ENCODE measurements at places on chromosomes 1 and 21.

DNA sequence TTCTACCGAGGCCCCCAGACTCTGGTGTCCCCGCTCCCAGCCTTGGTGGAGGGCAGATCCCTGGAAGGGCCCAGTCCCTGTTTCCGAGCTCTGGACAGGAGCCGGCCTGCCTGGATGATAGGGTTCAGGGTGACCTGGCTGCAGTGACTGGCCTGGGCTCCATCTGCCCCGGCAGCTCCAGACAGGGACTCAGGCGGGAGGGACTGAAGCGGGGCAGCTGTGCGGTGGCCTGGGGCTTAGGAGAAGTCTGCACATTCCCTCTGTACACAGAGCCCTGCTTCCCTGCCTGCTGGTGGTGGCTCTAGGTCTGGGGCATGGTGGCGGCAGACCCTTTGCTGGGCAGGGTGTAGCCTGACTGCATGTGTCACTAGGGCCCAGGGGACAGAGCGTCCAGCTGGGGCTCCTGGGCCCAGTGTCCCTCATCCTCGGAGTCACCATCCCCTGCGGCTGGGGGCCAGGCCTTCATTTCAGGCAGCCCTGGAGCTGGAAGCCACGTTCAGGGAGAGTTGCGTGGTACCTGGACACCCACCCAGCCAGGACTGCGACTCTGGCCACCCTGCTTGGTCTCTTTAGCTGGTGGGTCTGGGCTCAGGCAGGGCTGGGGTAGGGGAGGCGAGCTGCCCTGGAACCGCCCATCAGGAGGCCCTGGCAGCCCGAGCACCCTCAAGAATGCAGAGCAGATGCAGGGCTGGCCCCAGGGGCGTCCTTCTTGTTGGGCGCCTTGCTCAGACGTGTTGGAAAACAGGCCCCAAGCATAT lies 9.6 kb downstream of the ARHGEF16 start:
- no peak for DNase-seq

GRCh38 chr1:234782791-234783190 lies 172.8 kb upstream of the IRF2BP2 start:
- DNase-seq: no peak

GRCh38 chr21:38813143-38813542 lies 7.4 kb downstream of the ETS2 start:
- no peak for DNase-seq

DNA sequence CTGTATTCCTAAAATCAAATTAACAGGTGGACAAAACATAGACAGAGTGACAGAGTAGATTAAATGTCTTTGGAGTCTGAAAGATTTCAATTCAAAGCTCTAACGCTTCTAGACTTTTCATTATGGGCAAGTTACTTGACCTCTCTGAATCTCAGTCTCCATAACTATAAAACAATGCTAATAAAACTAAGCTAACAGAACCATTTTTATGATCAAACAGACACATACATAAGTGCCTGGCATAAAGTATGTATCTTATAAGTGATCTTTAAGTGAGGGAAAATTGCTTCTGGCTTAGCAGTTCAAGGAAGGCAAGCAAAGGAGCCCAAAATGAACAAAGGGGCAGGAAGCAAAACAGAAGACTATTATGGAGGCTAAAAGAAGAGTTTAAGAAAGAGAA lies 216.8 kb upstream of the TNR start:
- DNase-seq: no peak

DNA sequence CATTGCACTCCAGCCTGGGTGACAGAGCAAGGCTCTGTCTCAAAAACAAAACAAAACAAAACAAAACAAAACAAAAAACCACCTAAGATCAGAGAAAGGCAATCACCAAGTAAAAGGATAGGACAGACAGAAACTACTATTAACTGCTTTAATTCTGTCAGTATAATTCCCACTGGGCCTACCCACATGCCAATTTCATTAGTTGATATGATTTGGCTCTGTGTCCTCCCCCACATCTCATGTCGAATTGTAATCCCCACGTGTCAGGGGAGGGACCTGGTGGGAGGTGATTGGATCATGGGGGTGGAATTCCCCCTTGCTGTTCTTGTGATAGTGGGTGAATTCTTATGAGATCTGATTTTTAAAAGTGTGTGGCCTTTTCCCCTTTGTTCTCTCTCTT lies 27.2 kb upstream of the CAPZB start:
- DNase-seq: no peak

Measured in stimulated activated CD8-positive, alpha-beta memory T cell treated with anti-CD3 and anti-CD28 coated beads, Interleukin-2, amount 100 ng/mL, for 1 hour (primary cell).